Smooth muscle cell of trachea (primary cell): ENCODE measurements at places on chromosomes 16 and 17. TPM values are rescaled to one million over a fixed set of nuclear protein-coding genes. Genes with fewer than 3 reads are reported as not detected.

Gene KRTAP2-3
- total RNA-seq: not detected in 2 replicates

Gene PYY
- not detected in 2 replicates for total RNA-seq

Gene MYL11
- not detected in 2 replicates for total RNA-seq

Gene NT5M
- total RNA-seq: 1.6 and 3.5 TPM in 2 replicates

Gene TAT
- not detected in 2 replicates for total RNA-seq

Gene SULT1A1
- 0.58 and 3.8 TPM in 2 replicates for total RNA-seq

Gene ZNF287
- 8.3 and 12.1 TPM in 2 replicates for total RNA-seq

Gene SYNGR3
- 4.8 and 9.4 TPM in 2 replicates for total RNA-seq

Gene SYNGR2
- 3.1 and 11.2 TPM in 2 replicates for total RNA-seq

Gene TBX21
- 0.15 TPM in 1 of 2 replicates, not detected in the other for total RNA-seq

Gene WNT9B
- total RNA-seq: 0.44 TPM in 1 of 2 replicates, not detected in the other

Gene FASN
- total RNA-seq: 153 and 279 TPM in 2 replicates

Gene GNGT2
- total RNA-seq: not detected in 2 replicates

Gene ASPSCR1
- 29.4 and 30.8 TPM in 2 replicates for total RNA-seq

Gene MAPT
- total RNA-seq: 0.44 and 1.2 TPM in 2 replicates

Gene CNTD1
- 0.66 TPM in 1 of 2 replicates, not detected in the other for total RNA-seq

Gene KRTAP1-5
- 2.2 TPM in 1 of 2 replicates, not detected in the other for total RNA-seq

Gene AKAP1
- 10.9 and 13.2 TPM in 2 replicates for total RNA-seq

Gene SRCIN1
- under 0.01 and 0.17 TPM in 2 replicates for total RNA-seq

Gene KCNH4
- under 0.01 TPM in 1 of 2 replicates, not detected in the other for total RNA-seq

Gene EFCAB5
- 0.50 and 0.58 TPM in 2 replicates for total RNA-seq
